Stimulated activated naive CD4-positive, alpha-beta T cell treated with Interleukin-2 at 50 U/mL for 16 hours (primary cell): ENCODE measurements at places on chromosomes 6 and 20.

DNA sequence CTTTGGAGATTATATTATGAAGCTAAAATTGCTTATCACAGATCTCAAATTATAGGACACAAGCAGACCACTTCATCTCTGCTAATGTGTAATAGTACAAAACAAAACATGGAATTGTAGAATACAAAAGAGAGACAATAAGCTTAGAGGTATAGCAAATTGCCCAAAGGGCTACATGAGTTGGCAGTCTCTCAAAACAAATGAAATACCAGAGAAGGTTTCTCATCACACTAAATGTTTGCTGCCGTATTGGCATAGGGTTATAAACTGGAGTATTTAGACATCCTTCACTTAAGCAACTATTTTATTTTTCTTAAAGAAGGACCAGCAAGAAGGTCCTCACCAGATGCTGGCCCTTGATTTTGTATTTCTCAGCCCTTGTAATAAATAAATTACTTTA lies 5.9 kb upstream of the EYA4 start:
- no peak for DNase-seq

DNA sequence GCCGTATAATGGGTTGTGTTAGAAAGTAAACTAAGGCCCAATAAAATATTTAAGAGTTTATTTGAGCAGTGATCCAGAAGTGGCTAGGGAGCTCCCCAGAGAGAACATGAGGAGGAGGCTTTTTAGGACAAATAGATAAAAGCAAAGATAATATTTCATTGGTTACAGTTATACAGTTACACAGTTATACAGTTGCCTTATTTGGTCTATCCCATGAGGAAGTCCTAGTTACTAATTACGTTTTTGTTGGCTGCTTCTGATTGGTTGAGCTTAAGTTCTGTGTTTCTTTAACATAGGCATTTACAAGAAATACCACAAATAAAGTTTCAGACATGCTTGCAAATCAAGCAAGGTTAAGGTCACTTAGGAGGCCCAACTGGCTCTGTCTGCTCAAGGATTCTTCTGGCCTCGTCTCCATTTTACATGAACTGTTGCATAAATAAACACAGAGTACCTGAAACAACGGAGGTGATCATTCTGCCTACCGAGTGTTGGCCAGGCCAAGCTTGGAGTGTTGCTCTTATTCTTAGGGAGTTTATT lies 7.0 kb downstream of the UBD start:
- DNase-seq, result no peak

GRCh38 chr6:47360388-47360787 lies 50.7 kb upstream of the TNFRSF21 start:
- DNase-seq, result no peak

- DNase-seq, result no peak
Measured at GRCh38 chr6:156167016-156167624, 610.1 kb upstream of the ARID1B start.

- DNase-seq, result no peak
Measured at GRCh38 chr20:41649489-41649888, 31.3 kb upstream of the CHD6 start.

DNA sequence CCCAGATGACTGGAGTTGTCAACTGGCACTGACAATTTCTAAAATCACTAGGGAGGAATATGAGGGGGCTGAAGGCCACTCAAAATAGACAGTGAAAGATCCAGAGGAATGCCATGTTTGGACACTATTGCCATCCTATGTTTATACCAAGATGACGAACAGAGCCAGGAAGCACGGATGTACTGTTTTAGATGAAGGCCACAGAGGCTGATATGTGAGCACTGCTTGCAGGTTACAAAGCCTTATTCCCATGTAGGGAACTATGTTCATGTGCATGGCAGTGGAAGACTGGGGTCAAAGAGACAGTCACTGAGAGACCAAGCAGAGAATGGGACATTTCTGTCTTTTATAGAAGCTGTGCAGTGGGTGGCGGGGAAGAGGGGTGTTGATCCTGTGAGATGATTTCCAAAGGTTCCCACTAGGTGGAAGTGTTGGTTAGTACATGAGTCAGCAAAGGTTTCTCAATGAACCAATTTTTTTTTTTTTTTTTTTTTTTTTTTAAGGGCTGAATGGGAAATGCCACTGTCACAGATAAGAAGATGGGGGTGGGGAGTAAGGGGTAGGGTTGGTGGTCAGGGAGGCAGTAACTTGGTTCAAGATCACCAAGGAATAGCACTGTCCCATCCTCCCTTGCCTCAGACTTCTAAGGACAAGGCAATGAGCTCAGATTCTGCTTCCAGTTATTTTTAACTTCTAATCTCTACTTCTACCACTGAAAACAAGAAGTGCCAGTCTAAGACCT lies 46.7 kb upstream of the MOCS1 start:
- DNase-seq, result no peak

DNA sequence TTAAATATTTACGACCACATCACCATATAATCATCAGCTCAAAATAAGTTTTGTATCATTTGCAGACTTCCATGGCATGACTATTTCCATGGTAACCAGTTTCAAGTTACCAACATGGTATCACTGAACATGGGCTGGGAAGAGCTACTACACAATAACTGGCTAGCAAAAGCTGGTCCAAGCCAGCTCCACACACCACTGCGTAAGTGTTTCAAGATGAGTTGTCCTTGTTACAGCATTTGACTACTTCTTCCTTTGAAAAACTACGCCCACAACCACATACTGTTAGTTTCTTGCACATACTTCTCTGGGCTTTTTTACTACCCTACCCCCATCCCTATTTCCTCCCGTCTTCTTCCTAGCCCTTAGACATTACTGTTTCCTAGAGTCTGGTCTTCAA lies 8.5 kb downstream of the CD164 start:
- DNase-seq, result peak; percentile 42

DNA sequence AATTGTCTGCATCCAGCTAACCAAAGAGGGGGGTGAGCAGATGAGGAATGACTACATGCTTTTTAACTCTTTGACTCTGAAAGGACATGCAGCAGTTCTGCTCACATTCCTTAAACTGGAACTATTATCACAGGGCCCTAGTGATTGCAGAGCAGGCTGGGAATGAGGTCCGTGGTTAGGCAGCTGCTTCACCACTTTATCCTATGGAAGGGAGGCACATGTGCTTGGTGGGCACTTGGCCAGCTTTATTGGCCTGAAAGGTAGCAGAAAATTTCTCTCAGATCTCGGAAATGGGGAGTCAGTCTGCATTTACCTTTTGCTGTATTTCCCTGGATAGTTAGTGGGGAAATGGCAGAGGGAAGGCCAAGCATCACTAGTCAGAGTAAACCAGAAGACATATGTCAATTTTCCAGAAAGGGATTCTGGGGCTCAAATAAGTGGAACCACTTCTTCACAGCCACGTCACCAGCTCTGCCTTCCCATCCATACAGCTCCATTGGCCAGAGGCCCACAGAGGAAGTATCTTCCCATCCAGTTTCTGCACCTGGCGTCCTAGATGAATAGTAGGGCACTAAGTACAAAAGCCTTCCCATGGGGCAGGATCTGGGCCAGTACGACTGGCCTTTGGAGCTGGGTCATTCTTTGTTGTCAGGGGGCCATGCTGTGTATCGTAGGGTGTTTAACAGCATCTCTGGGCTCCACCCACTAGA lies 444.8 kb downstream of the PTPRT start:
- no peak for DNase-seq

- no peak for DNase-seq
Measured at GRCh38 chr6:139416146-139416545, 41.7 kb upstream of the CITED2 start.

GRCh38 chr20:1920252-1920651 lies 25.0 kb downstream of the SIRPA start:
- DNase-seq, result no peak

- no peak for DNase-seq
Measured at GRCh38 chr6:41051873-41052272, 1.1 kb upstream of the APOBEC2 start.

DNA sequence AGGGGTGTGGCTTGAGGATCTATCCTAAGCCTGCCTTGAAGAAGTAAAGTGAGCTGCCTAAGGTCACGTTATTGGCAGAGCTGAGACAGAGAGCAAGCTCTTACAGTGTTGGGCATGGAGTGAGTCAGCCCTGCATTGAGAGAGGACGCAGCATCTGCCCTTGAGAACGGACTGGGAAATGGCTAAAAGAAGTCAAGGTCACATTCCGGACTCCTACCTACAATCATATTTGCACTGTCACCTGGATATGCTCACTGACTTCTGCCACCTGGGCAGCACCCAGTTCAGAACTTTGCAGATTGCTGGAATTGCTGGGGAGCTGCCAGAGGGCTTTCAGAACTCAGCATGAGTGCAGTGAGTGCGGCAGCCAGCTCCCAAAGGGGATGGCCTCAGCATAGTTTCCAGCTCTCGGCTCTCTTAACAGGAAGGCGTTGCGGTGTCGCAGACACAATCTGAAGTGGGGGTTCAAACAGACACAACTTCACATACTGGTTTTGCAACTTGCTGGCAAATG lies 199.3 kb upstream of the SGK1 start:
- DNase-seq, result no peak

GRCh38 chr20:51545515-51545914 lies 3.0 kb upstream of the NFATC2 start:
- DNase-seq, result no peak

- DNase-seq, result no peak
Measured at GRCh38 chr6:38155144-38155543, 335.6 kb downstream of the ZFAND3 start.

GRCh38 chr6:9422138-9422537 lies 986.8 kb upstream of the SLC35B3 start:
- no peak for DNase-seq

DNA sequence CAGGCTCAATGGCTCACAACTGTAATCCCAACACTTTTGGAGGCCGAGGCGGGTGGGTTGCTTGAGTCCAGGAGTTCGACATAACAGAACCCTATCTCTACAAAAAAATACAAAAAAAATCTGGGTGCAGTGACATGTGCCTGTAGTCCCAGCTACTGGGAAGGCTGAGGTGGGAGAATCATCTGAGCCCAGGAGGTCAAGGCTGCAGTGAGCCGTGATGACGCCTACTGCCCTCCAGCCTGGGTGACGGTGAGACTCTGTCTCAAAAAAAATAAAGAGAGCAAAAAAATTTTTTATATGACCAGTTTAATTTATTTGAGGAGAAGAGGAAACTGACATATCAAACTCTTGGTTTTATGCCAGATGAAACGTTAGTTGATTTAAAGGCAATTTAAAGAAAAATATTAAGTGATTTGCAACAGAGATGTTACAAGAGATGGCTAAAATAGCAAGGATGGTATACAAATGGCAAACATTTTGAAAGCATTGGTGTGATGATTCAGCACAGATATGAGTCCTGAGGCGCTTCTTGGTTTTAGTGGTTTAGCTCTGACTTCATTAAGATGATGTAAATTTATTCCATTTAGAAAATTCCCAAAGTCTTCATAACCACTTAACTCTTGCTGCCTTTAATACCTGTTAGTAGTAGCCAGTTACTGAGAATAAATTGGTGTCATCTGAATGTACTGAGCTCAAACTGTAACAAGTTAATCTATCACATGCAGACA lies 17.7 kb downstream of the GTF2H5 start:
- no peak for DNase-seq

GRCh38 chr6:41894366-41895299 lies 542 bp downstream of the USP49 start:
- DNase-seq, result no peak

- DNase-seq, result no peak
Measured at GRCh38 chr20:14717134-14717999, 380.0 kb upstream of the FLRT3 start.

- DNase-seq, result no peak
Measured at GRCh38 chr6:3351829-3352524, 93.2 kb downstream of the PSMG4 start.

DNA sequence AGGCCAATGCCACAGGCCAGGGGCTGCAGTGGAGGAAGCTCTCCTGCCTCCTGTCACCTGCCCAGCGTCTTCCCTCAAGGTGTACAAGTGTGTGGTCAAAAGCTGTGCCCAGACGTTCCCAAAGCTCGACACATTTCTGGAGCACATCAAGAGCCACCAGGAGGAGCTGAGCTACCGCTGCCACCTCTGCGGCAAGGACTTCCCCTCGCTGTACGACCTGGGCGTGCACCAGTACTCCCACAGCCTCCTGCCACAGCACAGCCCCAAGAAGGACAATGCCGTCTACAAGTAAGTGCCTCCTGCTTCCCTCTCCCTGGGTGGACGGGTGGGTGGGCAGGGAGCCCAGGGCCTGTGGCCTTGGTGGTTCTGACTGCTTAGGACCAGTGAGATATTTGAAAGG lies 38.2 kb downstream of the ZNF341 start:
- no peak for DNase-seq

DNA sequence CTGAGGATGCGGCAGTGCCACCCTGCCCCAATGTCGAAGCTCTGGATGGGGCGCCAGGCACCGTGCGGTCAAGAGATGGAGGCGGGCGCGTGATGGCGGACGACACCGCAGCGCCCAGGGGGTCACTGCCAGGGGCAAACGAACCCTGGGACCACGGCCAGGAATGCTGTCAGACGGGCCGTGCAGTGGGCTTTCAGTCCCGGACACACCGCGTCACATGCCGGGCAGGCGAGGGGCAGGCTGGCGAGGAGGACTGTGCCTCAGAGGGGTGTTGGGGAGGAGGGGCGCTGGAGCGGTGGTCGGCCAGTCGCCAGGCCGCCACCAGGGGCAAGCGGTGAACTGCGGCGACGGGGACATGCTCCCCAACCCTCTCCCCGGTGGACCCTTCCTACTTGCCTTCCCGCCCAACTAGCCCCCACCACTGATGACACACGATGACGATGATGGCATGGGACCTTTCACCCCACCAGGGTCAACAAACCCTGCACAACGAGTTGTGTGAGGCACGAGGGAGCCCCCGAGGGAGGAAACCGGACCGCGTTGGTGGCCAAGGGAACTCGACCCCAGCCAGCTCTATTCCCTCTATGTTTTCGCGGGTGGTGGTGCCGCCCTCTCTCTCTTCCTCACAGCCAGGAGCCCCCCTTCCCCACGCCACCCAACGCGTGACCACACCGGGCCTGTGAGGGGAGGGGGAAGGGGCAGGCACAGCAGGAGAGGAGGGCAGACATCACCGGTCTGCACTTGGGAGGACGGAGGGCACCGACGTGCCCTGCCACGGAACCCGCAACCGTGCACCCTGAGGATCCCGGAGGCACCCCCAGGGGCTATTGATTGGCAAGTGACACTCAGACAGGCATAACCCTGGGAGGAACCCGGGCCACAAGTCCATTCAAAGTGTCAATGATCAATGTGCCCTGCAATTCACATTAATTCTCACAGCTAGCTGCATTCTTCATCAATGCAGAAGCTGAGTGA lies 1960.9 kb upstream of the DEFB115 start:
- no peak for DNase-seq

GRCh38 chr6:138341176-138341575 lies 36.5 kb upstream of the SMIM28 start:
- no peak for DNase-seq

- no peak for DNase-seq
Measured at GRCh38 chr20:44552950-44553908, 29.1 kb upstream of the PKIG start.

- no peak for DNase-seq
Measured at GRCh38 chr6:148192310-148192709, 150.3 kb upstream of the SASH1 start.

- no peak for DNase-seq
Measured at GRCh38 chr20:41902346-41902745, 284.2 kb upstream of the CHD6 start.

- DNase-seq, result no peak
Measured at GRCh38 chr6:55901765-55902270, 26.4 kb upstream of the BMP5 start.

- DNase-seq, result no peak
Measured at GRCh38 chr6:16196984-16197546, 41.3 kb upstream of the GMPR start.
